Spinal cord (tissue), 10 donors: ENCODE measurements at places on chromosomes 4 and X.

DNA sequence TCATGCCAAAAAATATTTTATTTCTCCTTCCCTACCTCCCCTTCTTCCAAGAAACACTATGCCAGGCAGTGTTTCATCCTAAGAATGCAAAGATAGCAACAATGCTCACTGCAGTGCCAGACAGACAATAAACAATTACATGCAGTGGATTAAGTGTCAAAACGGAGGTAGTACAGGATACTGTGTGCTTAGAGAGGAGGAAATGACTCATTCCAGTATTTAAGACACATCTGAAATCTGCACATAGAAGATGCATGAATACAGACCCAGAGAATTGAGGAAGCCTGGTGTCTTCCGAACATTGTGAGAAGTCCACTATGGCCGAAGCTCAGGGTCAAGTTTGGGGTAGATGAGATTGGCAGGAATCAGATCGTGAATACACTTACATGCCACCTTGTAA lies 326.4 kb downstream of the PPP3CA start:
- H3K27me3 ChIP-seq: no peaks in the 10 kb centered on the region
- H3K27ac ChIP-seq: no peak overlapping the region
- no peak overlapping the region for H3K4me3 ChIP-seq
- DNase-seq: no peak
- H3K4me1 ChIP-seq: no peaks in the 10 kb centered on the region

DNA sequence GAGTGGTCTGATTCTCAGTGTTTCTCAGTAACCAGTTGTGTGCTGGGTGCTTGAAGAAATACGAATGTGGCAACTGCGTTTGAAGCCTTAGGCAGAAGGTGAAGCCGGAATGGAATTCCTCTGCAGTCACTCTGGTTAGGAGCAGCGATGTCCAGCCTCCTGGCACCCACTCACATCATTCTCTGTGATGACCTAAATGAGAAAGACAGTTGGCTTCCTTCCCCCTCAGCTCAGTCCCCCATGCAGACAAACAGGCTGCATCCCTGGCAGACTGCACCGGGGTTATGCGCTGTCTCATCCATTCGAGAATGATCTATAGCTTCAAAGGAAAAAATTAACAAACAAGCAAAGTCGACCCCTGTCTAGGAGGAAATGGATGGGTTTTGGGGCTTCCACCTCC lies 170.1 kb upstream of the SCML1 start:
- no peak overlapping the region for H3K4me3 ChIP-seq
- peaks cover 5% of the 10 kb centered on the region for H3K27me3 ChIP-seq
- no peak for DNase-seq
- peaks cover 4% of the 10 kb centered on the region for H3K4me1 ChIP-seq

GRCh38 chr4:159776961-159777360 lies 674.1 kb downstream of the RAPGEF2 start:
- no peak overlapping the region for H3K4me3 ChIP-seq
- H3K27me3 ChIP-seq: no peaks in the 10 kb centered on the region
- H3K36me3 ChIP-seq: no peaks in the 10 kb centered on the region
- H3K4me1 ChIP-seq: no peaks in the 10 kb centered on the region
- DNase-seq: no peak

DNA sequence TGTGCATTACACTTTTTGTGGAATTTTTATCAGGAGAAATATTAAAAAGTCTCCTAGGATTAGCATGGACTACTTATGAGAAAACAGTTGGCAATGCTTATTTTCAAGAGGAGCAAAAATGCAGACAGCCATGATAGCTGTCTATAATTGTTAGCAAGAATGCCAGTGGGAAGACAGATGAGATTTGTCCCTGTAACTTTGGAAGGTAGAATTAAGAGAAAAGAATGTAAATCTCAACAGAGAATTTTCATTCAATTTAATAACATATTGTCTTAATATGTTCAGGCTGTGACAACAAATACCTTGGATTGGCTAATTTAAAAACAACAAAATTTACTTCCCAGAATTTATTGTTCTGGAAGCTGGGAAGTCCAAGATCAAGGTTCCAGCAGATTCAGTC lies 349.2 kb downstream of the IQCM start:
- no peaks in the 10 kb centered on the region for H3K27me3 ChIP-seq
- H3K4me3 ChIP-seq: no peak overlapping the region
- H3K27ac ChIP-seq: no peak overlapping the region
- no peaks in the 10 kb centered on the region for H3K36me3 ChIP-seq
- no peak for DNase-seq

GRCh38 chr4:109910256-109910655 lies 2.4 kb upstream of the EGF start:
- no peak for DNase-seq
- H3K4me3 ChIP-seq: no peak overlapping the region
- H3K36me3 ChIP-seq: no peaks in the 10 kb centered on the region
- H3K27ac ChIP-seq: no peak overlapping the region
- H3K4me1 ChIP-seq: peaks cover 3% of the 10 kb centered on the region

- H3K36me3 ChIP-seq: no peaks in the 10 kb centered on the region
- H3K27ac ChIP-seq: no peak overlapping the region
- H3K4me1 ChIP-seq: no peaks in the 10 kb centered on the region
- H3K4me3 ChIP-seq: no peak overlapping the region
Observed at GRCh38 chr4:155164718-155165117, 43.7 kb upstream of the NPY2R start.
